ENCODE measurements at places on chromosomes 16 and 17. TPM values are rescaled to one million over a fixed set of nuclear protein-coding genes. Genes with fewer than 3 reads are reported as not detected.

DNA sequence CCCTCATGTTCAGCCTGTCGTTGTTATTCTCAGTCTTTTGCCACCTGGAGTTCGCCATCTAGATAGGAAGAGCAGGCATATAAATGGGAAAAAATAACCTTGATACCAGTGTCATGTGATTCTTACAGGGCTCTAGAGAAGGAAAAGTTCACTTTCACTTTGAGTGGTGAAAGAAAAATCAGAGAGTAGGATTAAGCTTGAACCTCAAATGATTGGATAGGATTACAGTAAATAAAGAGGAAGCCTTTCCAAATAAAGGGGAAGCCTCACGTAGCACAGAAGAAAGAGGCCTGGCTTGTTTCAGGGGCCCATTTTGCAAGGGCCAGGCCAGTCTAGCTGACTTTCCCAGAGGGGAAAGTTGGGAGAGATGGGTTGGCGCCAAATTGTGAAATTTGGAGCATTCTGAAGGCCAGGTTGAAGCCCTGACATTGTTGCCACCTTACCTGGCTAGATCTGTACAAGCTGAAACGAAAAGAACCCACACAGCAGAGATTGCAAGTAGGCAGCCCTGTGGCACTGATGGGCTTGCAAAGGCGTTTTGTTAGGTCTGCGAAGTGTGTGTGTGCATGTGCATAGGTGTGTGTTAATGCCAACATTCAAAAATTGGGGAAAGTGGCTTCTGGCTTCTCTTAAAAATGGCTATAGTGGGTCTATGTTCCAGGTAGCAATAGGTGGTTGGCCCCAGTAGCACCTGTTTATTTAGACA, 38.8 kb downstream of the TMC6 start:
- DNase-seq: no peak

DNA sequence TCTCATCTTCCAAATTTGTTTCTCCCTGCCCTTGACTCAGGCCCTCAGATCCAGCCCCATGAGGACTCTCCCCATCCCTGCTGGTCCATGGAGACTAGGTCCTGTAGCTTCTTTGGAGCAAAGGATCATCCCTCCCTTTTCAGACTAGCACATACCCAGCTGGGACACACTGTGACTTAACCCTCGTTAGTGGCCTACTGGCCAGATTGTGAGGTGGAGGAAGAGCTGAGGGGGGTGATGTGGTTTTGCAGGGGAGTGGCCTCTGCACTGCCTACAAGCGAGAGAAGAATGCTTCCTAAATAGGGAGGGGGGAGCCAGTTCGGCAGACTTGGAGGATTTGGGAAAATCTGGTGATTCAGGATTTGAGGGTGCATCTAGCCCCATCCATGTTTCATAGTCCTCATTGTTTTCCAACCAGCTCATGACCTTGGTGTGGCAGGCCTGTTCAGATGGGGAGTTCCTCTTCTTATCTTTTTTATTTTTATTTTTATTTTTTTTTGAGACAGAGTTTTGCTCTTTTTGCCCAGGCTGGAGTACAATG, 47.8 kb upstream of the SLC47A1 start:
- DNase-seq: no peak

DNA sequence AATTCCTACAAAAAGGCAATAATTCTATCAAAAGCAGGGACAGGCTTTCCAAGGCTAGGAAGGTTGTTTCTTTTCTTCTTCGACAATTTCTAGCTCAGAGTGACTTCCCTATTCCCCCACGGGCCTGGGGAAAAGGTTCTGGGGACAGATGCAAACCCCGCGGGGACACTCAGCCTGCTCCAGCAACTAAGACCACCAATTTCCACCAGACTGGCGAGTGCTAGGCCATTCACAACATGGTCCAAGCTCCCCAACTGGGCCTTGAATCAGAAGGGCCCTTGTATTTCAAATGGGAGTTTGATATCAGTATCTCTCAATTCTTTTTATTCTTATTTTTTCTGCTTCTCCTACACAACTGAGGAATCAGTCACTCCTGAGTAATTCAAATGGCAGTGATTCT, 86.7 kb downstream of the USP31 start:
- DNase-seq: no peak

DNA sequence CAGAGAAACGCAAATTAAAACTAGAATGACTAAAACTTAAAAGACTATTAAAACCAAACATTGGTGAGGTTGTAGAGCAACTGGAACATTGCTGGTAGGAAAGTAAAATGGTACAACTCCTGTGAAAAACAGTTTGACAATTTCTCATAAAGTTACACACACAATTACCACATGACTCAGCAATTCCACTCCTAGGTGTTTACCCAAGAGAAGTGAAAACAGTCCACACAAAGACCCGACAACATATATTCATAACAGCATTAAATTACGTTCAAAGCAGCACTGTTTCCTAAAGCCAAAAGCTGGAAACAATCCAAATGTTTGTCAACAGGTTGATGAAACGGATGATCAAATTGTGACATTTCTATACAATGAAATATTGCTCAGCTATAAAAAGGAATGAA, 26.5 kb upstream of the ALOX12 start:
- DNase-seq: no peak

Gene COPS3
- 29.8 TPM for total RNA-seq

DNA sequence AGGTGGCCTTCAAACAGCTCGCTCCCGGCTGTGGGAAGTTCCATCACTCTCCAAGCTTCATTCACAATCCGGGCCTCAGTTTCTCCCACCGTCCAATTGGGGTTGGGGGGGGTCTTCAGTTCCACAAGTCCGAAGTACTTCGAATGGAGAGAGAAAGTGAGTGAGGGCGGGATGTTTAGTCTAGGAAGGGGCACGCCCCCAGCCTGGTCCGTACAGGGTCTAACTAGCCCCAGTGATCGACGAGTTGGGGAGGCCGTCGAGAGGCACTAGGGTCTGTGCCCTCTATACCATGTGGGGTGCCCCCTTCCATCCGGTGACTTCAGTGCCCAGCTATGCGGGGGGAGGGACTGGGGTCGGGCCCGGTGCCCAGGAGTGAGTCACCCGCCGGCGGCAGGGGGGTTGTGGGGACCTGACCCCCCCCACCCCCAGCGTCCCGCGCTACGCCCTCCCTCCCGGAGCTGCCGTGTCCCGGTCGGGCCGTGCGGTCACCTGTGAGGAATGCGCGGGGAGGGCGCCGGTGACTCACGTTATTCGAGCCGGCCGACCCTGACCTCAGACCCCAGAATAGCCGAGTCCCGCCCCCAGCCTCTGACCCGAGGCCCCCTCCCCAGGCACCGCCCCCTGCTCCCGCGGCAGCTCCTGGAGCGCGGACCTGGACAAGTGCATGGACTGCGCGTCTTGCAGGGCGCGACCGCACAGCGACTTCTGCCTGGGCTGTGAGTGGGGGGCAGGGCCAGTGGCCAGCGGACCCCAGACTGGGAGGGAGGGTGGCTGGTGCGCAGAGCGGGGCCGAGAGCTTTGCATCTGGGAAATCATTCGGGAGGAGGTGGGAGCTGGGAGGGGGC, 658 bp downstream of the TNFRSF12A start:
- peak; percentile 95 for DNase-seq

- peak; percentile 61 for DNase-seq
These were observed 23.8 kb downstream of the SNX11 start for GRCh38 chr17:48131216-48131824.

- DNase-seq: no peak
These were observed 122.5 kb upstream of the CACNG5 start for GRCh38 chr17:66712453-66712852.

GRCh38 chr17:76611758-76612157, 26.1 kb upstream of the ST6GALNAC2 start:
- no peak for DNase-seq

- DNase-seq: peak; percentile 47
These were observed 170.8 kb upstream of the FAM20A start for GRCh38 chr17:68771867-68772515.

DNA sequence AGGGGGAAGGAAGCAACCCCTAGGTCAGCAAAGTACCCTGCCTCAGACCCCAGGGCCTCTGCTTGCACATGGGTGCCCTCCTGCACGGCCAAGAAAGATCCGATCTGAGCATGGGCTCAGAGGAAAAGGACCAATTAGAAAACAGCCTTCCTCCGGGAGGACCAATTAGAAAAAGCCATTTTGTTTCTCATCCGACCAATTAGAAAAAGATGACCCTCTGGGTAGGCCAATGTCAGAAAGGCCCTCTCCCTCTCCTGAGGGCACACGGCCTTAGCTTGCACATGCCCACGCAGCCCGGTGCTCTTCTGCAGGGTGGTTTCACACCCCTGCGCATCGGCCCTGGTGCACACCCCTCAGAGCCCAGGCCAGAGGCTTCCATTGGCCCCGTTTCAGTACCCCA, 5.1 kb upstream of the CISD3 start:
- DNase-seq: no peak
